ENCODE measurements at places on chromosomes 3 and 15.

- peak; percentile 78 for DNase-seq
These were observed 226.1 kb downstream of the VPS13C start for GRCh38 chr15:61834076-61834697.

DNA sequence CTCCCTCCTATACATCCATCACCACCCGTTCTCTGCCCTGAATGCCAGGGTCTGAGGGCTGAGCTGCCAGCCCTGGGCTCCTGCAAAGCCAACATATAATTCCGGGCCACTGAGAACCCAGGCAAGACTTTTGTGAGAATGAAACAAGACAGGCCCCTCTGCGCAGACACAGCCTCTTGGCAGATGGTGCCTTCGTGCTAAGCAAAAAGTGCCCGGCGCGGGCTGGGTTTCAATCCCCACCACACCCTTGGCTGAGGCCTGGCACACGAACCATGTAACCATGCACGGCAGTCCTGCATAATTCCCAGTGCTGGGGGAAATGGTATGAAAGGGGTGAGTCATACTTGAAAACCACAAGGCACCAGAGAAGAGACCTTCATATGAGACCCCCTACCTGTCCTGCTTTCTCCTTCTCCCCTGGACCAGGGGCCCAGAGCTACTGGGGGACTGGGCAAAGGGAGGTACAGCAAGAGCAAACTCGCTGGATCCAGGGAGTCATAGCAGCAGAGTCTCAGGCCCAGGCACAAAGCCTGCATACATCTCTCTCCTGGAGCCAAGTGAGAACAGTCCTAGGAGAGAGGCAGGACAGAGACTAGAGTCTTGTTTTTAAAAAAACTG is 26.1 kb upstream of the LOXL1 start:
- no peak for DNase-seq

GRCh38 chr3:46934072-46934471 is 42.5 kb downstream of the CCDC12 start:
- DNase-seq: peak; percentile 70

DNA sequence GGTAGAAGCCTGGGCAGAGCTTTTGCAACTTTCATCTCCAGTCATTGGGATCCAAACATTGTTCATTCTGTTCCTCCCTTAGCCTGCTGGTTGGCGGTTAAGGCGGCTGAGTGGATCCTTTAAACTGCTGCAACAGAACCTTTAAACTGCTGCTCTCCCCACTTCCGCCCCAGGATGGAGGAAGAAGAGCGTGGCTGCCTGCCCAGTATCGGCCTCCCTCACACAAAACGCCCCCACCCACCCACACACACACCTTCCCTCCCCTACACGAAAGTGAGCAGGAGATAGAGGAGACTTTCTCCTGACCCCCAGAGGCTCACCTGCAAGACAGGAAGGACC is 460 bp upstream of the ZMAT3 start:
- peak; percentile 55 for DNase-seq

GRCh38 chr3:160097478-160097877 is 108.8 kb downstream of the IL12A start:
- DNase-seq: no peak

GRCh38 chr15:56805466-56806147 is 72.3 kb upstream of the ZNF280D start:
- DNase-seq: peak; percentile 15

DNA sequence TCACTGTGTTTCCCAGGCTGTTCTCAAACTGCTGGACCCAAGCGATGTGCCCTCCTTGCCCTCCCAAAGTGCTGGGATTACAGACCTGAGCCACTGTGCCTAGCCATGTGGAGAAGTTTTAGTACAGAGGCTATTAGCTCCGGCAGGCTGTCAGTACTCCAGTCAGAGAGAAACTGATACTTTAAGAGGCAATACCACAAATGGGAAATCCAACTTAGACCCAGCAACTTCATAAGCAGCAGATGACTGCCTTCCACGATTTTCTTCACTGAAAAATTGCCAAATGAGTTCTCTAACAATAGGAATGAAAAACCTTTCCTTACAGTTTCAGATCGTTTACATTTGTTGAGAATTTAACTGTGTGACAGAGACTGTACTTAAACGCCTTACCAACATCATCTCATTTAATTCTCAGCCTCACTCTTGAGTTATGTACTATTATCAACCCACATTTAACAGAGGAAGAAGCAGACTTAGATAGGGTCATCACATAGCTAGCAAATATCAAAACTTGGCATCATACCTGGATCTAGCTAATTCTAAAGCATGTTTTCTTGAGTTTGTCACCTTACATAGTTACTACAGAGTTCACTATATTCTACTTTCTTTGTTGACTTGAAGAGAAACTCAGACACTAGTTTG is 127.4 kb downstream of the TCF12 start:
- DNase-seq: no peak

- DNase-seq: no peak
These were observed 196.8 kb upstream of the ICE2 start for GRCh38 chr15:60675763-60676162.

- DNase-seq: no peak
These were observed 117.2 kb upstream of the PLXNA1 start for GRCh38 chr3:126865736-126866135.

DNA sequence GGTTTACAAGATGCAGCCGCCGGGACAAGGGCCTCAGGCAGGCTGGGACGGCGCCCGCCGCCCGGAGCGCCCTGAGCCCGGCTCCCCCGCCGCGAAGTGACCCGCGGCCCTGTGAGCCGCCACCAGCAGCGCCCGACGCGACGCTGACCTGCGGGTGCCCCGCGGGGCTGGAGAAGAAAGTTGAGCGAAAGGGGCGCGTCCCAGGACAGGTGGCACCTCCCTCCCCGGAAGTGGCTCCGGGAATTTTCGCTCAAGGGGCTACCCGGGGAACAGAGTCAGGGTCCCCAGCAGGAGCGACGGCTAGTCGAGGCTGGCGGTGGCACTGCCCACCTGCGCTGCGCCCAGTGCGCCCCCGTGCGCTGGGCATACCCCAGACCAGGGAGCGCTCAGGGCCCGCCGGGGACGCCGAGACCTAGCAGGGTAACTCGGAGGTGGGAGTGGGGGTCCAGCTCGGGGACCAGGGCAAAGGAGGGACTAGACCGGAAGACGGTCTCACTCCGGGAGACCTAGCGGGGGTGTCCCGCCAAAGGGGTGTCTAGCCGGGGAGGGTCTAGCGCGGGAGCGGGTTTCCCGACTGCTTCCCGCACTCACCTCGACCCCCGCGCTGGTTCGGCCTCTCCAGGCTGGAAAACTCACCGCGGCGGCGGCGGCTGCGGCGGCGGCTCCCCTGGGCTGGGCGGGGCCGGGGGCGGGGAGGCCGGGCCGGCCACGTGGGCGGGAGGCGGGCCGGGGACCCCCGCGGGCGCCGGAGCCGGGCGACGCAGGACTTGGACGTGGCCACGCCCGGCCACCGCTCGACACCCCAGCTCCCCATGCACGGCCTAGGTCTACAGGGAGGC is 18.4 kb downstream of the SPATA12 start:
- DNase-seq: peak; percentile 36

DNA sequence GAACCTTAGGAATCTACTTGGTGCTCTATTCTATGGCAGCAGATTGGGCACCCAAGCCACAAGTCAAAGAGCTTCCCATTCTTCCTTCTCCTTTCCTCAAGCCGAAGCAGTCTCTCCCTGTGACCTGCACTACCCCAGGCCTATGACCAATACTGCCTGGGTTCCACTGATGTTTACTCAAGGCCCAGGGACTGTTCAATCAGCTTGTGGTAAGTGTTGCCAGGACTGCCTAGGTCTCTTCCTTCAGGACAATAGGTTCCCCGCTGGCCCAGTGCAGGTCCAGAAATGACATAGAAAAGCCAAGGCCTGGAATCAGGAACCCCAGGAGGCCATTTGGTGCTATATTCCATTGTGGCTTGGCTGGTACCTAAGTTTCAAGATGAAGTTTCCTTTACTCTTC is 397.9 kb downstream of the ZIC4 start:
- no peak for DNase-seq

- DNase-seq: no peak
These were observed 165.2 kb upstream of the STT3B start for GRCh38 chr3:31367518-31367917.

- peak; percentile 31 for DNase-seq
These were observed 38.3 kb downstream of the SLC6A6 start for GRCh38 chr3:14440531-14441239.

- DNase-seq: peak; percentile 90
These were observed 77.9 kb downstream of the ITPR1 start for GRCh38 chr3:4570840-4571621.

- no peak for DNase-seq
These were observed 12.9 kb upstream of the KCNAB1 start for GRCh38 chr3:156107504-156107903.

- no peak for DNase-seq
These were observed 38.8 kb downstream of the TM2D3 start for GRCh38 chr15:101613130-101614000.

- no peak for DNase-seq
These were observed 231.5 kb downstream of the UBE3A start for GRCh38 chr15:25207369-25207768.

- DNase-seq: no peak
These were observed 40.5 kb downstream of the OSTN start for GRCh38 chr3:191239407-191240031.

DNA sequence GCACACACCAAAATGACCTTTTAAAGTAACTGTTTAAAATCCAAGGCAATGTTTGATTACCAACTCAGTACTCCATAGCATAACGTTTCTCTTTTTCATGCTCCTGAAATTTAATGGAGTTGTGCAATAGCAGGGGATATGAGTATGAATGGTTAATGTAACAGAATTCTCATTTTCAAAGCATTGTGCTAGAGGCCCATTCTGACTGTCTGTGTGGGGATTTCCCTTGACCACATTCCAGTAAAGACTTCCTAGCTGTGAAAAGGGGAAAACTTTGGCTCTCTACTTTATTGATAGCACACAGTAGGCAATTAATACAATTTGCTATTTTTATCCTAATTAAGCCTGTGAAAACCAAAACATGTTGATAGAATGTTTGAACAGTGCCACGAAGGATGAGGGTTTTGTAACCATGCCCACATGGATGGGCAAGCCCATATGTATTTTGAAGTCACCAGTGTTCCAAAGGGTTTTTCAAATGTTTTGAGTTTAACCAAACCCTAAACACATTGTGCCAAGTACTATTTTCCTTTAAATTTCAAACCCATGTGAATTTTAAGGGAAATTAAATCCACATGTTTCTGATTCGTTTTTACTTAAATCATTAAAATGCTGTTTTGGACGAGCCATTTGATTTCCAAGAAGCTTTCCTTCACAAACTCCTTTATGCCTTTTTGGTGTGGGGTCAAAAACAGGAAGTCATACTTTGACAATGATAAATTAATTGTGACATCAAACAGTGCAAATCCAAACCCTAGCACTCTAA is 261.2 kb downstream of the SHOX2 start:
- DNase-seq: no peak

GRCh38 chr15:43093026-43093425 is 12.8 kb downstream of the UBR1 start:
- peak; percentile 56 for DNase-seq

- DNase-seq: no peak
These were observed 257.3 kb downstream of the ABHD5 start for GRCh38 chr3:43948013-43948412.

- DNase-seq: no peak
These were observed 397.4 kb downstream of the FEZF2 start for GRCh38 chr3:61975936-61976335.

DNA sequence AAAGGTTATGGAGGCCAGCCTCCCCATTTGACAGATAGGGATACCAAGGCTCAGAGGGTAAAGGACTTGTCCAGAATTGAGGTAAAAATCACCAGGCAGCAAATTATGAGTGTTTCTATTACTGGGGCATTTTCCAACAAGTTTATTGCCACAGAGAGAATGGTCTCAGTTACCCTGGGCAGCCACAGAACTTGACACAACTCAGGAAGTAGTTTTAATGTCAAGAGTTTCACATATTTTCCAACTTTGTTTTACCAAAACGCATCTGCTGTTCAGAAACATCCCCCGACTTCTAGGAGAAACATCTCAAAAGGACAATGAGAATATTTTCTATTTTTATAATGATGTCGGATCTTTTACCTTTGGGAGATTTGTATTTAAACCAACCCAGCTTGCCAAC is 107.5 kb upstream of the MRPS22 start:
- no peak for DNase-seq

DNA sequence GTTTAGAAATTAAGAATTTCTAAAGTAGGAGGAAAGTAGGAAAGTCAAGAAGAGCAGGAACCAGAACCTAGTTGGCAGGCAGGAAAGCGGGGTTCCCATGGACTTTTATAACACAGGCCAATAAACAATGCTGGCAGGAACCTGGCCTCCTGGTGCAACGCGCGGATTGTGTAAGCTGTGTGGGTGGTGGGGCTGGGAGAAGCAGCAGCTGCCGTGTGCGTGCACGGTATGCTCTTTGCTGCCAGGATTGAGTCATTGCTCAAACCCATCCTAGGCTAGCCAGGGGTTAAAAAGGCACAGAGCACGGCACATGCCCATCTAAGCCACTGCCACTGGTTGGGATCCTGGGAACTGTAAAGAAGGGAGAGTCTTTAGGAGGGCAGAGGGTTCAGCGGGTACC is 209.9 kb upstream of the RGMA start:
- DNase-seq: no peak

GRCh38 chr3:85576091-85576690 is 617.4 kb downstream of the CADM2 start:
- peak; percentile 72 for DNase-seq

DNA sequence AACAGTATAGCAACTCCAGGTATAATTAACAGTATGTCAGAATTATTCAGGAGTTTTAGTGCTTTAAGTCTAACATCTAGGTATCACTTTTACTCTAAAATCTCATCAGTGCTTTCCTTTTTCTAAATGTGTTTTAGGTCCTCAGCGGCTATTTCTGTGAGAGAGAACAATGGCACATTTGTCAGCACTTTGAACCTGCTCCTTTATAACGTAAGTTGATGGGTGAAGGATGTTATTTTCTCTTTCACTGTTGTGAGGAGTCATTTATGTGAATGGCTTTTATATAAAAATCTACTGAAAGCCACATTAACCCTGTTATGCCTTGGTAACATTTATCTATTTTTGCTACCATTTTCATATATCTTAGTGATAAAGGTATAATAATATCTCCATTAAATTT is 22.8 kb downstream of the ZPLD1 start:
- DNase-seq: no peak

Data from hematopoietic multipotent progenitor cell treated with erythropoietin and hydrocortisone succinate and interleukin-3 and kit ligand, for 6 days (in vitro differentiated cells).